Astrocyte (in vitro differentiated cells and primary cell): ENCODE measurements at places on chromosomes 12 and 14. TPM values are rescaled to one million over a fixed set of nuclear protein-coding genes. Genes with fewer than 3 reads are reported as not detected.

The KRT82 gene
- total RNA-seq, result not detected in 2 replicates

GRCh38 chr14:20624495-20625070 lies 16.9 kb downstream of the OR6S1 start:
- DNase-seq, result peak; percentile 52
- peaks cover 10% of the 10 kb centered on the region for H3K4me1 ChIP-seq
- peak overlapping the region; percentile 79 for H3K4me3 ChIP-seq
- H3K36me3 ChIP-seq, result no peaks in the 10 kb centered on the region
- H3K27ac ChIP-seq, result no peak overlapping the region

DNA sequence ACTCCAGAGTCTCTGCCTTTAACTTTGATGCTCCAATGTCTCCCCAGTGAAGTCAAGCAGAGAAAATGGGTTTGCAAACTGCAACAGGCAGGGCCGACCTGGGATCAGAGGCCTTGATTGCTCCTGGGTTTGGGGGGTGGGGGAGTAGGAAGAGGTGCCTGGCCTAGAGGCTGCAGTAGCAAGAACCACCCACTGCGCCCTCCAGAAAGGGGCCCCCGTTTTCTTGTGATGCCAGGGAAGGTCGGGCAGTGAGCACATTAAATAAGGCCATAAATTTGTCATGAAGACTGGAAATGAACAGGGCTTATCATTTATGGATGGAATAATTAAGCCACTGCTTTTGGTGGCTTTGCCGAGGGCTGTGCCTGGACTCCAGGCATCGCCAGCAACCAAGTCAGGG lies 38.2 kb upstream of the FAM222A start:
- no peaks in the 10 kb centered on the region for H3K4me1 ChIP-seq
- H3K4me3 ChIP-seq, result no peak overlapping the region
- H3K27ac ChIP-seq, result no peak overlapping the region
- DNase-seq, result no peak

GRCh38 chr14:24241829-24242443 lies 487 bp downstream of the TINF2 start:
- peaks cover 37% of the 10 kb centered on the region for H3K36me3 ChIP-seq
- peak; percentile 39 for DNase-seq
- peak overlapping the region; percentile 98 for H3K27ac ChIP-seq
- peaks cover 30% of the 10 kb centered on the region for H3K4me1 ChIP-seq
- no peaks in the 10 kb centered on the region for H3K27me3 ChIP-seq
